ENCODE measurements at places on chromosomes 5 and 9. TPM values are rescaled to one million over a fixed set of nuclear protein-coding genes. Genes with fewer than 3 reads are reported as not detected.

Gene MYORG
- 7.3 TPM for total RNA-seq

- H3K4me3 ChIP-seq, result peak overlapping the region; percentile 21
- peak overlapping the region; percentile 81 for H3K27ac ChIP-seq
- peaks cover 28% of the 10 kb centered on the region for H3K4me1 ChIP-seq
- peak; percentile 85 for DNase-seq
- no peaks in the 10 kb centered on the region for H3K27me3 ChIP-seq
Measured at GRCh38 chr9:100637787-100638186, 59.9 kb downstream of the CAVIN4 start.

- no peak overlapping the region for H3K4me3 ChIP-seq
- no peaks in the 10 kb centered on the region for H3K27me3 ChIP-seq
- H3K36me3 ChIP-seq, result no peaks in the 10 kb centered on the region
- DNase-seq, result no peak
- no peaks in the 10 kb centered on the region for H3K4me1 ChIP-seq
Measured at GRCh38 chr5:84072339-84072738, 312.3 kb downstream of the EDIL3 start.

Gene DRD1
- total RNA-seq, result not detected

Gene TOR4A
- total RNA-seq, result 14.4 TPM

DNA sequence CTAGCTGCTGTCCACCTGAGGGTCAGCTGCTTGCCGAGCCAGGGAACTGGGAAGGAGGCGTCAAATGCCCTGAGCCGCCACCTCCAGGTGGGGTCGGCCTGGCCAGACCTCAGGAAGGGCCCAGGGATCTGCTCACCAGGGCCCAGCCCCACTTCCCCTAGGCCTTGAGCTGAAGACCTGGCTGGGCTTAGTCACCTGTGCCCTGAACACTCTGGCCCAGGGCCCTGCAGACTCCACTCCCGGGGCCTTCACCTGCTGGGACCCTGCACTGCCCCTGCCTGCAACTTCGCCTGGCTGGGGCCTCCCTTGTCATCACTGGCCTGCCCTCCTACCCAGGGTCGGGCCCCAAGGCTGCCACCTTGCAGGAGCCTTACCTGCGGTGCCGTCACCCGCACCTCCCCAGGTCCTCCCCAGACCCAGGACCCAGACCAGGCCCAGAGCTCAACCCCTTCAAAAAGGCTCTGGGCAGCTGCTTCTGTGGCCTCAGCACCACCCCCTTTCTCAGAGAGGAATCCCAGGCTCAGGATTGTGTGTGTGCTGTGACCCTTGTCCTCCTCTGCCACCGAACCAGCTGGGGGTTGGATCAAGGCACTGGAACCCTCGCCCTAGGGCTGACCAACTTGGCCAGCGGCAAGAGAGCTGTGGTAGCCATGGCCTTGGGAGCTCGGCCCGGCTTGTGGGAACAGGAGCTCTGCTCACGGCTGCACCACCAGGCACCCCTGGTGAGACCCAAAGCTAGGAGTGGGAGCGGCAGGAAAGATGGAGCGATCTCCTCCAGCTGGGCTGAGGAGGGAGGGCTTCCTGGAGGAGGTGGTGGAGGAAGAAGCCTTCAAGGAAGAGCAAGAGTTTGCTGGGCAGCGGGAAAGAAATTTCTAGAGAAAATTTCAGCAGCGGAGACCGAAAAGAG is 1.2 kb upstream of the NELFB start:
- H3K4me1 ChIP-seq, result peaks cover 13% of the 10 kb centered on the region
- peaks cover 6% of the 10 kb centered on the region for H3K36me3 ChIP-seq
- H3K4me3 ChIP-seq, result peak overlapping the region; percentile 96
- H3K27me3 ChIP-seq, result peaks cover 4% of the 10 kb centered on the region
- H3K27ac ChIP-seq, result no peak overlapping the region

- H3K4me3 ChIP-seq, result no peak overlapping the region
- H3K27ac ChIP-seq, result no peak overlapping the region
- H3K4me1 ChIP-seq, result no peaks in the 10 kb centered on the region
- H3K36me3 ChIP-seq, result no peaks in the 10 kb centered on the region
- H3K27me3 ChIP-seq, result no peaks in the 10 kb centered on the region
Measured at GRCh38 chr9:1354086-1354485, 303.9 kb downstream of the DMRT2 start.

Gene CARTPT
- not detected for total RNA-seq

- no peak overlapping the region for H3K27ac ChIP-seq
- H3K27me3 ChIP-seq, result 0 out of 2 replicates have a peak, but pooled peaks cover 7% of the 10 kb centered on the region
- DNase-seq, result no peak
- peaks cover 23% of the 10 kb centered on the region for H3K4me1 ChIP-seq
Measured at GRCh38 chr9:99602854-99603253, 218.8 kb upstream of the NR4A3 start.

Gene CYLC2
- total RNA-seq, result not detected

DNA sequence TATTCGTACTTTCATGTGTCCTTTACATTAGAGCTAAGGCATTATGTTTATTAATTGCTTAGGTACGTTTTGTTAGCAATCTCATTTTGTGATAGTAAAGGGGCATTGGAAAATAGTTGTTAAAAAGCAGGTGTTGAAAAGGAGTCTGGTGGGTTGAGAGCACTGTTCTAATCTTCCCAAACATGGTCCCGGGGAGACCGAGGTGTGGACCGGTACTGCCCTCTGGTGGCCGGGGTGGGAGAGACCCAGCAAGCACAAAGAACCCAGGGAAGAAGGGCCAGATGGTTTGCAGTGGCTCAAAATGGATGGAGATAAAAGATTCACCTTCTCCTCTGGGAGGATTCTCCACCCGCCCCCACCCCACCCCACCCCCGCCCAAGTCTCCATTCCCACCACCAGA is 26.1 kb downstream of the IDNK start:
- DNase-seq, result peak; percentile 84
- no peaks in the 10 kb centered on the region for H3K27me3 ChIP-seq
- peaks cover 7% of the 10 kb centered on the region for H3K36me3 ChIP-seq

DNA sequence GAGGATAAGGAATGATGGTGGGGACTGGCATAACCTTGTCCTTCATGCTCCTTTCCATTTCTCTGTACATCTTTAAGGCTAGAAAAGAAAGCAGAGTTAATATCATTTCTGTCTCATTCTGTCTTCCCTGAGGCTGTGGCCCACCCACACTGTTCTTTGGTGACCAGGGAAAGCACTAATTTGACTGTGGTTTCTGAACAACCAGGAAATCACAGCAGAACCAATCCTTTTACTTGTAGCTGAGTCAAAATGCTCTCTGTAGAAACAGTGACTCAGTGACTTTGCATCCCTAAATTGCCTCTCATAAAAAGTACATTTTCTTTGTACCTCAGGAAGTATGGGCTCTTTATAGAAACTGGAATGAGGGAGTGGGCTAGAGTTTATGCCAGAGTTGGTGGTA is 28.1 kb downstream of the IL33 start:
- no peak for DNase-seq
- no peak overlapping the region for H3K27ac ChIP-seq
- H3K27me3 ChIP-seq, result no peaks in the 10 kb centered on the region
- H3K36me3 ChIP-seq, result no peaks in the 10 kb centered on the region
- H3K4me1 ChIP-seq, result no peaks in the 10 kb centered on the region
- no peak overlapping the region for H3K4me3 ChIP-seq

Gene KCNIP1
- total RNA-seq, result 0.31 TPM
